ENCODE measurements at places on chromosomes 12 and 14.

- no peak for DNase-seq
Measured at GRCh38 chr14:23540141-23540469, 11.5 kb downstream of the ZFHX2 start.

DNA sequence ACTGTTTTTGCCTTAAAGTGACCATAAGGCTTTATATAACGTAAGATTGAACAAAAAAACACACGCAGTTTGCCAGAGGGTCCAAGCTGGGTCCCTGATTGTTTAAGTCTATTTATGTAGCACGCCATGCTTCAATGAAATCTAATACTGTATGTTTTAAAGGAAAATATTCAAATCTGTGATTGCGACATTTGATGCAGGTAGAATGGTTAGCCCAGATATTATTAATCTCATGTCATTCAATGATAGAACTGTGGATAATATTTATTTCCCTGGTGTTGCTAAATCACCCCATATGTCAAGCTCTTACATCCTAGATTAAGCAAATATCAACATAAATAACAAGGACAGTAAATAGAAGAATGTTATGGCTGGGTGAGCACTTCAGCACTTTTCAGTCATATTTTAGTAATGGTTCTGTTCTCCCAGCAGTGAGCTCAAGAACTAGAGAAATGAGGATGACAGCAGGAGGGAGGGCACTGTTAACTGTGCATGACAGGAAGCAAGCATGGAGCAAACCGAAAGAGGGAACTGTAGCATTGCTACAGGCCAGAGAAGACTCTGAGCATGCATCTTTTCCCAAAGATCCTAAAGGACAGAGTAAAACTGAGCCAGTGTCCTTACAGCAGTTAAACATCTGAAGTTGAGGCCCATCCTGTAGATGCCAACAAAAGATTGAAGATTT lies 465.7 kb upstream of the MGAT4C start:
- DNase-seq, result no peak

- no peak for DNase-seq
Measured at GRCh38 chr14:100384819-100385813, 62.0 kb downstream of the SLC25A47 start.

- peak; percentile 76 for DNase-seq
Measured at GRCh38 chr12:6039894-6040601, 84.4 kb downstream of the VWF start.

DNA sequence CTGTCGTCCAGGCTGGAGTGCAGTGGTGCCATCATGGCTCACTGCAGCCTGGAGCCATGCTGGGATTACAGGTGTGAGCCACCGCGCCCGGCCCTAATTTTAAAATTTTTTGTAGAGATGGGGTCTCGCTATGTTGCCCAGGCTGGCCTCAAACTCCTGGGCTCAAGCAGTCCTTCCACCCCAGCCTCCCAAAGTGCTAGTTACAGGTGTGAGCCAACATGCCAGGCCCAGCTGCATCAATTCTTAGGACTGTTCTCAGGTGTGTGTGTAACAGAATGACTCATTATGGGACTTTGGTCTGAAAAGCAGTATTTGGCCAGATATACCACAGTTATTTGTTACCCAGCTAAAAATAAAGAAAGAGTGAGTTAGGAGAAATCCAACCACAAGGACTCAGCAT lies 17.4 kb downstream of the LETMD1 start:
- no peak for DNase-seq

DNA sequence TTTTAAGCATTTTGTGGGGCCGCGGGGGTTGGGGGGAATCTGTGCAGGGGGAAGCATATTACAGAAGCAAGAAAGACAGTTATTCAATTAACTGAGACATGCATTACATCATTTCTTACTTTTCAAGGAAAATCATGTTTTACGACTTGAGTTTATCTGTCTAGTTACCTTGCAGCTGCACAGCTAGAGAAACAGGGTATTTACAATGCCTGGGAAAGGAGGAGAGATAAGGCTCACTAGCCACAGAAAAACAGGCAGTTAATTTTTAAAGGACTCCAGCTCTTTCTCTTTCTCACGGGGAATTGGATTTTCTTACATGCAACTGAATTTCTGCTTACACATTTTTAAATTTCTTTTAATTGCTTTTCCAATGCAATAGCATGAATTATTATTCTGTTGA lies 22.2 kb downstream of the FCF1 start:
- DNase-seq, result no peak

DNA sequence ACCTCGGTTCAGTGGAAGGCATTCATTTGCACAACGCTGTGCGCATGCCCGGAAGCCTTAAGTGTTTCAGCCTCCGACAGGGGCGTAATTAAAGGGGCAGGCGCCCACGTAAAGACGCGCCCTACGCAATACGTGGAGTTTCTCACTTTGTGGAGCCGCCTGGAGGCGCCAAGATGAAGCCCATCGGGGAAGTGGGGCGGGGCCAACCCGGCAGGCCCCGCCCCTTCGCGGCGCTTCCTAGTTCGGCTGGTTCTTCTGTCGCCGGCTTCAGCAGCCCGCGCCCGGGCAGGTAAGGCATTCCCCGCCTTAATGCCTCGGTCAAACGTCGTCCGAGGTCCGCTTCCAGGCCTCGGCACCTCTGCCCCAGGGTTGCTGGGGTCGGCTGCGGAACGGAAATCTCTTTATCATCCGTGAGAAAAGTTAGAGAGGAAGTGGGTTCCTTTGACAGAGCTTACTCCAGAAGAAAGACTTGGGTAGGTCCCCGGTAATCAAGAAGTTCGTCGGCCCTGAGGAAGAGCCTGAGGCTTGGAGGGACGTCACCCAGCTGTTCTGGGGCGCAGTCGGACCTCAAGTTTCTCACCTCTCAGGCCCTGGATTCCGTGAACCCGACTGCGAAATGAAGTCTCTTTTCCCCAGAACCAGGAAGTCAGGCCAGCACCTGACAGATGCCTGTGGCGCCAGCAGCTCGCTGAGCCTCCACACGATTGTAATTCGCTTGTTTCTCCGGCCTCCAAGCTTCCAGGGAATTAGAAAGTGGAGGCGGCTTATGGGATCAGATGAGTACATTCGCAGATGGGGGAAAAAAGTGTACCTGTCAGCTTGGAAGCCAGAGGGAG lies at the start of the genes IRAK4 and PUS7L:
Gene IRAK4, plus strand, starts transcription at position 224 of the 836 bp plus-strand sequence. CDS start 9,161 bp downstream, outside the sequence.
Gene PUS7L, minus strand, starts transcription at position 63 of the 836 bp plus-strand sequence. CDS start 3,545 bp downstream, outside the sequence.
- peak; percentile 92 for DNase-seq

DNA sequence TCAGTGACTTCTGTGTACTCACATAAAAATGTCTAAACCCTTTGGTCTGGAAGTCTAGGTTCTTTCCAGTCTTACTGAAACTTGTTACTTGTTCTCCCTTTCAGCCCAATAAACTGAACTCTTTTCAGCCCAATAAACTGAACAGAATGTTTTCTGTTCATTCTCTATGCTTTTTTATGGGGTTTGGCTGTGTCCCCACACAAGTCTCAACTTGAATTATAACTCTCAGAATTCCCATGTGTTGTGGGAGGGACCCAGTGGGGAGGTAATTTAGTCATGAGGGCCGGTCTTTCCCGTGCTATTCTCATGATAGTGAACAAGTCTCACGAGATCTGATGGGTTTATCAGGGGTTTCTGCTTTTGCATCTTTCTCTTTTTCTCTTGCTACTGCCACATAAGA lies 15.0 kb upstream of the NEDD1 start:
- DNase-seq, result no peak

DNA sequence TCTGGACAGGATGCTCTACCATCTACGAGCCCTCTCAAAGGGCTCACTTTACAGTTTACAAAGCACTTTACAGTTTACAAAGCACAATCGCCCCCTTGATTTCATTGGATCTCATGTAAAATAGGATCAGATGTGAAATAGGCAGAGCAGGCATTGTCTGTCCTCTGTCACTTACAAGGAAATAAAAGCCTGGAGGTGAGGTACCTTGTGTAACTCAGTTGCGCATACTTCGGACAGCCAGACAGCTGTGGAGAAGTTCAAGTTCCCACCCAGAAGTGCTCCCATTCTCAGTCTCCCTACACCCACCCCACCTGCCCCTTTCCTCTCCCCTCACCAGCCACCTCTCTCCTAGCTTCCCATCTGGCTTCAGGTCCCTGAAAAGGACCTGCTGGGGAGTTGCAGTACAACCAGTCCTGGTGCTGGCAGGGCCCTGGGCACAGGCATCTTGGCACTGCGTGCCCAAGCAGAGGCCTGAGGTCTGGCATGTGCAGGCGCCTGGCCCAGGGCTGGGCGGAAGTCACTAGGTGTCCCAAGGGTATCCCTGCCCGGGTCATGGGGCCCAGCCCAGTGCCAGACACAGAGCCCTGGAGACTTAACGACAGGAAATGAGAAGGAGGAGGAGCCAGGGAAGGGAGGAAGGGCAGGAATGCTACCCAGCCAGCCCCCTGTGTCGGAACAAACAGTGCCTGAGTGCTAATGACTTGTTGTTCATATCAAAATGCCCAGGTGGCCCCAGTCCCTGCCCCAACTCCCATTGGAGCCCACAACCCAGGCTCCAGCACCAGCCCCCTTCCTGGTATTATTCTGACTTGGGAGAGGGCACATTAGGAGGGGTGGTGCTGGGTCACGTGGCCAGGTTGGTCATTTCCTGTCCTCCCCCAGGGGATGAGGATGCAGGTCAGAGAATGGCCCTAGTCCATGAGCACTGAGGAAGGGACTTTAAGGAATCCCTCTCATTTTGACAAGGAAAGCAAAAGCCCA lies 5.4 kb downstream of the RAPGEF3 start:
- no peak for DNase-seq

- DNase-seq, result peak; percentile 64
Measured at GRCh38 chr12:6230321-6231110, 30.3 kb downstream of the CD9 start.

GRCh38 chr14:94548999-94549985 lies 11.9 kb upstream of the SERPINA4 start:
- peak; percentile 68 for DNase-seq

DNA sequence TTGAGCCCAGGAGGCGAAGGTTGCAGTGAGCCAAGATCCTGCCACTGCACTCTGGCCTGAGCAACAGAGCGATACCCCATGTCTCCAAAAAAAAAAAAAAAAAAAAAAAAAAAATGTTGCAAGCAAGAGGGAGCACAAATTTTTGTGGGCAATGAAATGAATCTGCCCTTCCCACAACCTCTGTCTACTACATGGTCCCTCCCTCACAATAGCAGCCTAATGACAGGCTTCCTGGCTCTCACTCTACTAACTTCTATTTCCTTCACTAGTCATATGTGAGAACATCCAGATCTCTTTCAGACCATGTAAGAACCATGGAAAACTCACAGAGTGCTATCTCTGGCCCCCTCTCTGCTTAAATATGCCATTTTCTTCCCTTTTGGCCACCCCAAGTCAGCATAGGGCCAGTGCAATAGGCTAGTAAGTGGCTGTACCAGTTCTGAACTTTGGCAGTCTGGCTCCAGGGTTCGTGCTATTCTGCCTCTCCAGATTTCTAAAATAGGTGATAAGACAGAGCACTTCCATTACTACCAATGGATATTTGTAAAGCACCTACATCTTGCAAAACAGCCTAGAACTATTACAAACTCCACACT lies 7.1 kb downstream of the OSBPL8 start:
- DNase-seq, result no peak

- DNase-seq, result no peak
Measured at GRCh38 chr12:43109631-43110345, 442.2 kb downstream of the ADAMTS20 start.
